ENCODE measurements at places on chromosomes 7 and 10.

GRCh38 chr10:63699785-63700613 lies 178.8 kb downstream of the REEP3 start:
- peak; percentile 72 for DNase-seq

DNA sequence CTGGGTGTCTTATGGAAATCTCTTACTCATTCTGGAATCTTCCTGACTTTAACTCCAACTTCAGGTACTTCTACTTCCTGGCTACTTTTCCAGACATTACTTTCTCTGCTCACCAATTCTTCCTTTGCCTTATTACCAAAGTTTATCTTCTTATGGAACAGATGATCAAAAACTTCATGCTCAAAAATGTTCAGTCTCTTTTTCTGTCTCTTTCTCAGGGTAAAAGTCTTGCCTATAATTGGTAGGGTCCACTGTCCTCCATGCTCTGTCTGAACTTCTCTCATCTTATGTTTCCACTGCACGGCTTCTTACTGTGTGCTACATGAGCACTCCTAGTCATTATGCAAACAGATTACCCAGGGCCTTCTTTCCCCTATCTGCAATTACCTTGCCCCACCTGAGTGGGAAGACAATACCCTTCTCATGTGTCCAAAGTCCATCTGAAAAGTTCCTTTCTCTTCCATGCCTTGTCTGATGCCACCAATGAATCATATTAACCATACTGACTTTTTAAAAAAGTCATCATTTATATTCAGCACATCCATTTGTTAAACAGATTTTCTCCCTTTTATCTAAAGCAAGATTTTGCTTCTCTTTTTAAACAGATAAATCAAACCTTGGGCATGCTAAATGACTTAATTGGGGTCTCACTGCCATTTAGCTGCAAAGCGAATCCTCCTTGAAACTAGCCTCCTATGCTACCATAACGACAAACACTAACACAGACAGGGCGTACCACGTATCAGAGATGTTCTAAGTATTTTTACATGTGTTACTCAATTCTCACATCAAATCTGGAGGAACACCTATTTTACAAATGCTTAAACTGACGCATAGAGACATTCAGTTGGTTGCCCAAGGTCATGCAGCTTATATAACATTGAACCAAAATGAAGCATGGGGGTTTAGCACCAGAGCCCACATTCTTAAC lies 48.8 kb downstream of the SEMA3C start:
- no peak for DNase-seq

GRCh38 chr10:35335133-35336083 lies 901 bp upstream of the CCNY start:
- DNase-seq: no peak

GRCh38 chr7:92135052-92135889 lies 994 bp upstream of the CYP51A1 start:
- no peak for DNase-seq

DNA sequence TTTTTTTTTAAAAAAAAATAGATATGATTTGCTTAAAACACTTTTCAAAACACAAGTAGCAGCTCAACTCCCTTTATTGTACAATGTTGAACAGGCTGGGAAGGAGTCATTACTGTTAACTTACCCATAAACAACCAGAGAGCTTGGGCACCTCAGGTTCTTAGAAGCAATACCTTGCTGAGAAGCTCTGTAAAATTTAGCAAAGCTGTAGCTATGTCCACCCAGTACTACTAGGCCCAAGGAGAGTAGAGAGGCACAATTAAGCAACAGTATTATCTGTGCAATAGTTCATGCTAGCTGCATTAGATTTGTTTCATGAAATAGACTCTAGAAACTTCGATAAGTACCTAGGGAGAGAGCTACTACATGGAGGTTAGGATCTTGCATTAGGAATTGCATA lies 32.0 kb downstream of the SEMA3A start:
- no peak for DNase-seq

DNA sequence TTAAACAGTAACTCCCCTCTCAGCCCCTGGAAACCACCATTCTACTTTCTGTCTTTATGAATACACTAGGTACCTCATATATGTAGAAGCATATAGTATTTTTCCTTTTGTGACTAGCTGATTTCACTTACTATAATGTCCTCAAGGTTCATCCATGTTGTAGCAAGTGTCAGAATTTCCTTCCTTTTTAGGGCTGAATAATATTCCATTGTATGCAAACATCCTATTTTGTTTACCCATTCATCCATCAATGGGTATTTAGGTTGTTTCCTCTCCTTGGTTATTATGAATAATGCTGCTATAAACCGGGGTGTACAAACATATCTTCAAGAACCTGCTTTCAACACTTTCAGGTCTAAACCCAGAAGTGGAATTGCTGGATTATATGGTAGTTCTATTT lies 125.3 kb downstream of the SGMS1 start:
- DNase-seq: no peak

DNA sequence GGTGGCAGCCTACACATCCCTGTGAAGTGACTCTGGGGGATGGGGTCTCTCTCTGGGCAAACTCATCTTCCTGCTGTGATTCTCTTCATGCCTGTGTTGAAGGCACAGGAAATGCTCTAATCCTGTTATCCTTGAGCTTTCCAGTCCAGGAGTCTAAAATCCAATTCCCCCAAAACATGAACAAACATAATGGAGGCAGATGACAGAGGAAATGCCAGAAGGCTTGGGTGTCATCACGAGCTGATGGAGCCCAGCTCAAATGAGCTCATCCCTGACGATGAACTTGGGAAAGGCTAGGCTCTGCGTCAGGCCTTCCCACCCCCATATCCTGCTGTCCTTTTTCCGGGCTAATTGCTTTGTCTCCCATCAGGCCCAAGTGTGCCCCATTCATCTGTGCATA lies 165.9 kb upstream of the PODXL start:
- no peak for DNase-seq

DNA sequence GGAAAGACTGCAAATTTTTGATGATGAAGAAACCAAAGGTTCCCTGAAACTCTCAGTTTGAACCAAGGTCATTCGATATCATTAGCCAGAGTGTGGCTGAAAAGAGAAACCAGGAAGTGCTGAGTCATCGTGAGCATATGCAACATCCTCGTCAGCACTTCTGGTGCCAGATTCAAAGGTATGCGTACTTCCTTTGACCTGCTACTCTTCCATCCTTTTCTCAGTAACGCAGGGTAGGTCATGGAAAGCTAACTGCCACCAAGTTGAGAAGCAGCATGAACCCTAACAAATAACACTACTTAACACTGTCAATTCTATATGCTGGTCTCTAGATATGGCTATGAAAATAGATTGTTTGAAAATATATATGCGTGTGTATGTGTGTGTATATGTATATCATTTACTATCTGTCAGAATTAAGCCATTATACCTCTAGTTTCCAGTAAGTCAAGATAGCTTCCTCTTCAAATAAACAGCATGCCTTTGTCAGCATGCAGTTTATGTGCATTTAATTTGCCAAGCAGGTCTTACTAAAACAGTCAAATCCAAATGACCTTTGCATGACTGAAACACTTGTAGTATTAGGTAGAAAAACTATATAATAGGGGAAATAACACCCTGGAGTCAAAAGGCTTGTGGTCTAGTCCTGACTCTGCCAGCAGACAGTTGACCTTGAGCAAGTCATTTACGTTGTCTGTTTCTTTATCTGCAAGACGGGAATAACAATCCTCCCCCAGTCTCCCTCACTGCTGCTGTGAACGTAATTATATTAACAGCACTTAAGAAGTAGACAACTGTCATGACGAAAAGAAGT lies 26.4 kb downstream of the CDK6 start:
- no peak for DNase-seq

- DNase-seq: peak; percentile 66
Measured at GRCh38 chr10:60299961-60300883, 89.5 kb downstream of the ANK3 start.

GRCh38 chr10:44937196-44938005 lies 22.2 kb upstream of the RASSF4 start:
- DNase-seq: no peak

DNA sequence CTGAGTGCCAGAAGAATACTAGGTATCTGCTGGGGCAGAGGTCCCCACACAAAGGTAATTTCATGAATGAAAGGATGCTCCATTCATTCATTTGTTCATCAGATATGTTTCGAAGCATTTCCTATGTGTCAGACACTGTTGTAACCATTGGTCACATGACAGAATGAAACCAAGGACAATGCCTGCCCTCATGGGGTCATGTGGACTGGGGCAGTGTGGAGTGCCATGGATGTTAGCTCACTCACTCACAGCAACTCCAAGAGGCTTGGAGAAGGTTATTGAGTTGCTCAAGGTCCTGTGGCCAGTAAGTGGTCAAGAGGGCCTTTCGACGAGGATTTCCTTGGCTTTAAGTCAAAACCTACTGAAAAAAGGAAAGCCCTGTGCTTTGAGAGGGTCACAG lies 223.5 kb downstream of the ARHGAP12 start:
- DNase-seq: no peak

GRCh38 chr7:80185571-80185970 lies 50.9 kb downstream of the GNAI1 start:
- DNase-seq: no peak

GRCh38 chr10:61643316-61643751 lies 19.4 kb upstream of the CABCOCO1 start:
- no peak for DNase-seq

GRCh38 chr7:117250801-117251200 lies 72.1 kb downstream of the WNT2 start:
- DNase-seq: no peak

GRCh38 chr7:36157527-36158320 lies 4.7 kb downstream of the EEPD1 start:
- no peak for DNase-seq

DNA sequence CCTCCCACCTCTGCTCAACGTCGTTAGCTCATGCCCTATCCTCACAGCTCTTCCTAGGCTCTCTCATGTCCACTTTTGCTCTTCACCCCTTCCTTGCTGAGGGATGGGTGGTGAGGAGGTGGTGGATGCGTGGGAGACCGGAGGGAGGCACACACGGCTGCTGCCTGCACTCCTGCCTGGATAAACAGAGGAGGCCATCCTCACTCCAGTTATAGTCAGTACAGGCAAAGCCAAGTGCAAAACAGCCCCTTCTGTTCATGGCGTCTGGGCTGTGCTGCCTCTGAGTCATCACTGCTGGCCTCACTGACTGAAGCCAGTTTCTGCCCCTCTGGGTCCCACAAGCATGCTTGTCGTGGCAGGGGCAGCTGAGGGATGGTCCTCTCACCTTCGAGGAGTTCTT lies 31.9 kb upstream of the LRRC4 start:
- no peak for DNase-seq

- DNase-seq: no peak
Measured at GRCh38 chr7:978049-978346, 2.6 kb upstream of the COX19 start.

- DNase-seq: no peak
Measured at GRCh38 chr7:149145031-149145845, 2.0 kb upstream of the ZNF398 start.

- no peak for DNase-seq
Measured at GRCh38 chr10:101000915-101001658, 1.5 kb downstream of the LZTS2 start.

DNA sequence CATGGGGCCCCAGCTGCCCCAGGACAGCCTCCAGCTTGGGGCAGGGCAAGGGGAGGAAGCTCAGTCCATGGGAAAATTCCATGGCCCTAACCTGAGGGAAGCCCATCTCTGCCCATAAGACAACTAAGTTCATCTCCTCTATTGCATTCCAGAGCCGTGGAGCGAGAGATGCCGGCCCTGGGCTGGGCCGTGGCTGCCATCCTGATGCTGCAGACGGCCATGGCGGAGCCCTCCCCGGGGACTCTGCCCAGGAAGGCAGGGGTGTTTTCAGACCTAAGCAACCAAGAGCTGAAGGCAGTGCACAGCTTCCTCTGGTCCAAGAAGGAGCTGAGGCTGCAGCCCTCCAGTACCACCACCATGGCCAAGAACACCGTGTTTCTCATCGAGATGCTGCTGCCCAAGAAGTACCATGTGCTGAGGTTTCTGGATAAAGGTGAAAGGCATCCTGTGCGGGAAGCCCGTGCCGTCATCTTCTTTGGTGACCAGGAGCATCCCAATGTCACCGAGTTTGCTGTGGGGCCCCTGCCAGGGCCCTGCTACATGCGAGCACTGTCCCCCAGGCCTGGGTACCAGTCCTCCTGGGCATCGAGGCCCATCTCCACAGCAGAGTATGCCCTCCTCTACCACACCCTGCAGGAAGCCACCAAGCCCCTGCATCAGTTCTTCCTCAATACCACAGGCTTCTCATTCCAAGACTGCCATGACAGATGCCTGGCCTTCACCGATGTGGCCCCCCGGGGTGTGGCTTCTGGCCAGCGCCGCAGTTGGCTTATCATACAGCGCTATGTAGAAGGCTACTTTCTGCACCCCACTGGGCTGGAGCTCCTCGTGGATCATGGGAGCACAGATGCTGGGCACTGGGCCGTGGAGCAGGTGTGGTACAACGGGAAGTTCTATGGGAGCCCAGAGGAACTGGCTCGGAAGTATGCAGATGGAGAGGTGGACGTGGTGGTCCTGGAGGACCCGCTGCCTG lies 4.3 kb downstream of the AOC1 start:
- DNase-seq: no peak

- DNase-seq: no peak
Measured at GRCh38 chr10:88526501-88527105, 56.5 kb downstream of the RNLS start.

DNA sequence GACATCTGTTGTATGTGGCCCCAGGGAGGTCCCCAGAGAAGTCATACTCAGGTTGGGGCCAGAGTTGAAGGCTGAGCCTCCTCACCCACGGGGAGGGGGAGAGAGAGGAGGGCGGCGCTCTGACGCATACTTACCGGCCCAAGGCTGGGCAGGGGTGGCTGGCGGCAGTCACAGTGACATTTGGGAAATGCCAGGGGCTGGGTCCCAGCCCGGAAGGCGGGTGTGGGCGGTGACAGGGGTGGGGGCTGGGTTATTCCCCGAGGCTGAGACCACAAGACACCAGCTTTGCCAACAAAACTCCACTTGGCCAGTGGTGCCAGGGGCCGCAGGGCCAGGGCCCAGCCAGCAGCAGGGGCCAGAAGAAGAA lies 41.1 kb downstream of the RASGEF1A start:
- no peak for DNase-seq

DNA sequence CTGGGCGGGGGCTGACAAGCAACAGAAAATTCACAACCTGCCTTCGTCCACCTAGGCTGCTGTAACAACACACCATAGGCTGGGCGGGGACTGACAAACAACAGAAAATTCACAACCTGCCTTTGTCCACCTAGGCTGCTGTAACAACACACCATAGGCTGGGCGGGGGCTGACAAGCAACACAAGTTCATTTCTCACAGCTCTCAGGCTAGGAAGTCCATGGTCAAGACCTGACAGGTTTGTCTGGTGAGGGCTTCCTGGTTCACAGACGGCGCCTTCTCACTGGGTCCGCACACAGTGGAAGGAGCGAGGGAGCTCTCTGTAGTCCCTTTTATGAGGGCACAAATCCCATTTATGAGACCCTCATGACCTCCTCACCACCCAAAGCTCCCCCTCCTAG lies 52.2 kb downstream of the DIP2C start:
- DNase-seq: no peak

DNA sequence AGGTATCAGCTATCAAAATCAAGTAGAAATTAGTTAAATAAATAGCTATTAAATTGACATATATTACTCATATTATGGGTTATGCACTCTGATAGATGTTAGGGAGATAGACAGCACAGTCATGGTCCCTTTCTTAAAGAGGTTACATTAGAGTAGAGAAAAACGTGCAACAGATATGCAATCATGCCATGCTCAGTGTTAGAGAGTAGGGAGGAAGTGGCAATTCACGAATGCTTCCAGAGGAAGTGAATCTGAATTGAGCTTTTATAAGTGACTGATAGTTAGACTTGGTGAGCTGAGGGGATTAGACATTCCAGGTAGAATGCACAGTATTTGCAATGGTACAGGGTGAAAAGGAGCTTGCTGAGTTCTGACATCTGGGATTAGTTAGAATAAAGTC lies 349.8 kb downstream of the NXPH1 start:
- DNase-seq: no peak

- DNase-seq: no peak
Measured at GRCh38 chr10:80204677-80205476, 460 bp downstream of the ANXA11 start.
